ENCODE measurements at places on chromosomes 11 and 22.

GRCh38 chr11:112121981-112122615 is 35.4 kb downstream of the SDHD start:
- no peak for DNase-seq

- no peak for DNase-seq
Measured at GRCh38 chr11:75893251-75893650, 78.2 kb downstream of the UVRAG start.

DNA sequence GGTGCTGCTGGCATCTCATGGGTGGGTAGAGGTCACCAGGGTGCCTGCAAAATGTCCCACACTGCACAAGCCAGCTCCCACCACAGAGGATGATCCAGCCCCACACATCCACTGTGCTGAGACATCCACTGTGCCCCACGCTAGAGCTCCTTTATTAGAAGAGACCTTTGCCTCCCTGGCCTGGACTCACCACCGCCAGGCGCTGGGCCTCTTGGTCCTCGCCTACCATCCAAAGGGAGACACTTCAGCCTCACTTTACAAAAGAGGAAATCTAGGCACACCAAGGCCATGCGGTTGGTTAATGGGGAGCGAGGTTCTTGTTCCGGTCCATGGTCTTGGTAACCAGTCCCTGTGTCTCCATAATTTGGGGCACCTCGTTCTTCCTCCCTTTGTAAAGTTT is 3.4 kb upstream of the ANO1 start:
- DNase-seq, result no peak

DNA sequence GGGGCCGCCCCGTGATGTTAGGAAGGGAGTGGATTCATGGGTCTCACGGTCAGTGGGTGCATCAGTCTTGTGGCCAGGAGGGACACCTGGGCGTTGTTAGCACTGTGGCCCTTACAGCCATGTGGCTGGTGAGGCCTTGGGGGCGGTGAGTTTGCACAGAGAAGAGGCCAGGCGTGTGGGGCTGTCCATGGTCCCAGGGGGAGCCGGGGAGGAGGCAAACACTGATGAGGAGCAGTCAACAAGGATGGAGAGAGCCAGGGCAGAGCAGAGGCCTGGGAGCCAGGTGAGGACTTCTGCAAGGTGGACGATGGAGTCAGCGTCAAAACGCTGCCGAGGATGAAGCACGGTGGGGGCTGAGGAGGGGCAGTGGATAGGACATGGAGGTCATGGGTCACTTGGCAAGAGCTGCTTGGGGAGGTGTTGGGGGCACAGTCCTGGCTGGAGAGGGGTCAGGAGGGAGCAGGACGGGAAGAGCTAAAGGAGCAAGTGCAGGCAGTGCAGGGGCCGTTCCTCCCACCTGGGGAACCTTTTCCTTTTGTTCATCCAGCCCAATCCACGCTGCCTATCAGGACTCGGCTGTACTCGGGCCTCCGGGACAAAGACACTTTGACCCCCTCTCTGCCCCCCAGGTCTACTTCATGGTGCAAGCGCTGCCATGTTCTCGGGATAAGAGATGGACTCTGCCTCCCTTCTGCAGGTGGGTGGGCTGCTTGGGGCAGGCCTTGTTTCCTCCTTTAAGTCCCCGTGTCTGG is 801.1 kb downstream of the TBC1D22A start:
- no peak for DNase-seq

GRCh38 chr22:36887162-36887561 is 26.3 kb upstream of the CSF2RB start:
- DNase-seq, result no peak

DNA sequence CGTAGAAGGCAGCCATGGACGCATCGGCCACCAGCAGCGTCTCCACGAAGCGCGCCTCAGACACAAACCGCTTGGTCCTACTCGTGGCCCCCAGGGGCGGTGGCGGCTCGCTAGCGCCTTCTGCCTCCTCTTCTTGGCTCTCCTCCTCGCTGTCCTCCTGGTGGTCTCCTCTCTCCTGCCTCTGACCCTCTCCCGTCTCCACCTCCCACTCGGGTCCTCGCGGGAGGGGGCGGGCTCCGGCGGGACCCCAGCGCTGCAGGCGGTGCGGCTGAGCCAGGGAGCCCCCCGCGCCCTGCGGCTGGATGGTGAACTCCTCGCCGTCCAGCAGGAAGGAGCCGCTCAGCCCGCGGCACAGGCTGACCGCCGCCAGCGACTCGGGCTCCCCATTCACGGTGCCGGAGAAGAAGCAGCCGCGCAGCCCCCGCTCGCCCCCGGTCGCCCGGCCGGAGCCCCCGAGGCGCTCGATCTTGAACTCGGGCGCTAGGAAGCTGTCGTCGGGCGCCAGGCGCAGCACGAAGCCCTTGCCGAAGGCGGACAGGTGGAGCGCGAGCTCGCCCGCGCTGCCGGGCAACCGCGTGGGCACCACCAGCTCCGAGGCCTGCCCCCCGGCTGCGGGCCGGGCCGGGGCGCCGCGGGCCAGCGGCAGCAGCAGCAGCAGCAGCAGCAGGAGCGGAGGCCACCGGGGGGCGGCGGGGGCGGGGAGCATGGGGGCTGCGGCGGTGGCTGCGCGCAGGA is 661 bp downstream of the ADAMTS8 start:
- DNase-seq, result no peak

GRCh38 chr11:127193950-127194349 is 193.4 kb upstream of the KIRREL3 start:
- no peak for DNase-seq

DNA sequence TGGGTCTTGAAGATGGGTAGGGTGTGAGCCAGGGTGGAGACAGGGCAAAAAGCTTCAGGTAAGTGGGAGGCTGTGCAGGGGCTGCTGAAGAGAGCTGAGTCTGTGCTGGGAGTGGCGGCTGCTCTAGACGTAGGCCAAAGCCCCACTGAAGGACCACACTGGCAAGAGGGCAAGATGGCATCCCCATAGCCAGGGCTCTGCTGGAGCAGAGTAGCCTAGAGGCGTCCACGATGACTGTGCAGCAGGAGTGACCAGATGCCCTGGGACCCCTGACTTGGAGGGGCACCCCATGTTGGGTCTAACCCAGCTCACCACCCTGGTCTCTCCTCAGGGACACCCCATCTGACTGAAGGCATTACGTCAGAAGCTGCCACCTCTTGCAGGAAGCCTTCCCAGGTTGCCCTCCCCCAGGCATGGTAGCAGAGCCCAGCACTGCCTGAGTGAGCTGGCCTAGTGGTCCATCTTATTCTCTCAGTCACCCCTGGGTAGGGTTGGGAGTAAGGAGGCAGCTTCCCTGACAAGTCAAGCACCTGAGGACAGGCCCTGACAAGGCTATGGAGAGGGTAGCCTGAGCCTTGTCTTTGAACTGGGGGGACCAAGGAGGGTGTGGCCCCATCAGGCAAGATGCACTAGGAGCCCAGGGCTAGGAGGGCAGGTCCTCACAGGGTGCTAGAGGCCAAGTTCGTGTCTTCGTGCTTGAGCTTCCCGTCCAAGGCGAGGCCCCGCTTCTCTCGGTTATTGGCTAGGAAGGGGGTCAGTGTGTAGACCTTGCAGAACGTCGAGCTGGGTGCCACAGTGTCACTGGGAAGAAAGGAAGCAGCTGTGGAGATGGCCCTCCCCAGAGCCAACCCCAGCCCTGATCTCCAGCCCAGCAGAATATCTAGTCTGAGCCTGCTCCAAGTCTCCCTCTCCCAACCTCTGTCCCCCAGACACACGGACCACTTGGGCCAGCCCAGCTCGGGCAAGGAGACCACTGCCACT is 33.1 kb downstream of the TPBGL start:
- no peak for DNase-seq

DNA sequence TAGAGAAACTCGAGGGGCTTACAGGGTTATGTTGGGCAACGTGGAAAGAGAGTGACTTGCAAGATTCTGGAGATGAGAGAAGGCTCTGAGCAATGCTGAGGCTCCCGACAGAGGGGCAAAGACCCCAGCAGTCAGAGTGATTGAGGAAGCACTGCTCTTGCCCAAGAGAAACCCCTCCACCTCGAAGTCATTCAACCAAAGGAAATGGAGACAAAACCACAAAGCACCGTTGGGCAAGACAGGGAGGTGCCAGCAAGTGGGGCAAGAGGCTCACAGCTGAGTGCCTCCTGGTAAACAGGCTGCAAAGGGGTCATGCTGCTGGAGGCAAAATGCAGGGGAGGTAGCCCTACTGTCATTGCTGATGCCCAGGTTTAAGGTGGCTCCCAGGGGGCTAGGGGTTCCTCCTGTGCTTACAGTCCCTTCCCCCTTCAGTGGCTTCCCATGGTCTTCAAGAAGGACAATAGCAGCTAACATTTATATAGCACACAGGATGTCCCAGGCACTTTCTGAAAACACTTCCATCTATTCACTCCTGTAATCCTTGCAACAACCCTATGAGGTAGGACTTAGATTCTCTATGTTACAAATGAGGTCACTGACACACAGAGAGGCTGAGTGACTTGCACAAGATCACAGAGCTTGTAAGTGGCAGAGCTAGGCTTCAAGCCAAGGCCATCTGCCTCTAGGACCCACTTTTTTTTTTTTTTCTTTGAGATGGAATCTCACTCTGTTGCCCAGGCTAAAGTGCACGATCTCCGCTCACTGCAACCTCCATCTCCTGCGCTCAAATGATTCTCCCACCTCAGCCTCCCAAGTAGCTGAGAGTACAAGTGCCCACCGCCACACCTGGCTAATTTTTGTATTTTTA is 18.1 kb upstream of the MYH9 start:
- peak; percentile 12 for DNase-seq

- DNase-seq, result no peak
Measured at GRCh38 chr11:85109141-85109540, 518.0 kb downstream of the DLG2 start.

DNA sequence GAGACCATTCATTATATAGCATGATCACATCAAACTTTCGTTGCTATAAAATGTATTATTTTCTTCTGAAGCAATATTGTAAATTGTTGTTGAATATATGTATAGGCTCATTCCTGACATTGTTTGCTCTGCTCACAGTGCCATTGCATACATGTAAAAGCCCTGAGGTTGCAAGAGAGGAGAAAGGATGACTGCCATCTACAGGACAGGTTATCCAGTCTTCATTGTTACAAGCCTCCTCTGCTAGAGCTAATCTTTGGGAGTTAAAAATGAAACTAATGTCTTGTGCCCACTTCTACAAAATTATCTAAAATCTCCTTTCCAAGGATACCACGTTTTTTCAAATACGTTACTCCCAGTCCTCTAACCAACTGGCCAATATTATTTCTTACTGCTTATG is 16.4 kb upstream of the OR5AL1 start:
- no peak for DNase-seq

DNA sequence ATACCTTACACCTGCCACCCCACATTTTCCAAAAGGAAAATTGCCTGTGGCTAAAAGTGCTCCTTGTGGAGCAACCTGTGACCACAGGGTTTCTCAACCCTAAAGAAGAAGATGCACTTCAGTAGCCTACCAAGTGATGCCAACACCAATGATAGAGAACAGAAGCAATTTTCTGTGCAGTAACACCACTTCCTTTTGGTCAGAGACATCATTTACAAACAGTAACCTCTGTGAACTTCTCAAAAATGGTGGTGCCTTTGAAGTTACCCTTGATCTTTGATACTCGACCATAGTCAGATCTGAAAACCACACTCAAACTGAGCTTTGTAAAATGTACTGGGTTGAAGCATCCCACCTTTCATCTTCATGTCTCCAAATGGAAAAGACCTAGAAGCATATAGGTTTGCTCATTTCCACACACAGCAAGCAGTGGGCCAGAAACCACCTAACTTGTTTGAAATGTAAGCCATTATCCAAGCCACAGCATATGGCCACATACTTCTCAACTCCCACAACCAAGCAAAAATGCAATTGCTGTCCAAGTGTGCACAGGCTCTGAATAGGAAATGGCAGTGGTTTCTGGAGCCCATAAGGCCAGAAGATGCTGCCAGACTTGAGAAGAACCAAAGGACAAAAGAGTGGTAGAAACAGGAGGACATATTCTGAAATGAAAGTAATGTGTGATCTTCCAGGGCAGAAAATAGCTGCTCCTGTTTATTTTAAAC is 24.3 kb downstream of the MPPED2 start:
- no peak for DNase-seq

- no peak for DNase-seq
Measured at GRCh38 chr11:111086058-111086457, 159.5 kb upstream of the POU2AF2 start.

DNA sequence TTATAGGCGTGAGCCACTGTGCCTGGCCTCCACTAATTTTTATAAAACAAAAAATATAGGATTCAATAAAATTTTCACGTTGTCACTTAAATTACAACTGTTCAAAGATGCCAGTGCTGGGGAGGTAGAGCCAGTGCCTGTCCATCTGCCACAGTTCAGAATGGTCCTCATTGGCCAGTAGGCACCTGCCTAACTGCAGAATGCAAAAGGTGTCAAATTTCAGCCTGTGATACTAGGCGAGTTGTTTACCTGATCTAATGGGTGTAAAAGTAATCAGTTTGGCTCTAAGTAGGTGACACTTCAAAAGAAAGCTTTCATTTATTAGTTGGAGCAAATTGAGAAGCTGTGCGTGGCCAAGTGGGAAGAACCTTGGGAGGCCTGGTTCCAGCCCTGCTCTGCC is 2.4 kb downstream of the SMARCB1 start:
- DNase-seq, result no peak
